Stimulated activated CD8-positive, alpha-beta memory T cell treated with anti-CD3 and anti-CD28 coated beads, Interleukin-12 subunit alpha, Interleukin-12 subunit beta, amount 100 ng/mL, for 4 hours (primary cell): ENCODE measurements at places on chromosomes 5 and 9.

- DNase-seq = no peak
These were observed 3.0 kb upstream of the TMEM210 start for GRCh38 chr9:137174722-137175293.

GRCh38 chr5:64939772-64940510 lies 171.2 kb downstream of the CWC27 start:
- no peak for DNase-seq

DNA sequence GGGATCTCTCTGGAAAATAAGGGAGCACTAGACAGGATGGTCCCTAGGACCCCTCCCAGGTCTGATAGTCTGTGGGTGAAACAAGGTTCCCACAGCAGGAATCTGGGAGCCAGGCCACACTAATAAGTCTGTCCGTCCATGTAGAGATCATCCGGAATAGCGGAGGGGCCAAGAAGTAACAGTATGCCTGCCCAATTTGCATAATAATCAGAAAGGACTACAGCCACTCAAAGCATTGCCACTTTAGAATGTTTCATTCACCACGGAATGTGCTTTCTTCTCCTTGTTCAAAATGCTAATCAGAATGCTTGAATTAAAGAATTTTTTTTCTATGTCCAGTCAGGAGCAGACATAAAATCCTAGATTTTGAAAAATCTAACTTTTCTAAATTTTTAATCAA lies 254.9 kb downstream of the ACTL7B start:
- DNase-seq = no peak

- no peak for DNase-seq
These were observed 92.3 kb upstream of the PTGER4 start for GRCh38 chr5:40587376-40587775.

DNA sequence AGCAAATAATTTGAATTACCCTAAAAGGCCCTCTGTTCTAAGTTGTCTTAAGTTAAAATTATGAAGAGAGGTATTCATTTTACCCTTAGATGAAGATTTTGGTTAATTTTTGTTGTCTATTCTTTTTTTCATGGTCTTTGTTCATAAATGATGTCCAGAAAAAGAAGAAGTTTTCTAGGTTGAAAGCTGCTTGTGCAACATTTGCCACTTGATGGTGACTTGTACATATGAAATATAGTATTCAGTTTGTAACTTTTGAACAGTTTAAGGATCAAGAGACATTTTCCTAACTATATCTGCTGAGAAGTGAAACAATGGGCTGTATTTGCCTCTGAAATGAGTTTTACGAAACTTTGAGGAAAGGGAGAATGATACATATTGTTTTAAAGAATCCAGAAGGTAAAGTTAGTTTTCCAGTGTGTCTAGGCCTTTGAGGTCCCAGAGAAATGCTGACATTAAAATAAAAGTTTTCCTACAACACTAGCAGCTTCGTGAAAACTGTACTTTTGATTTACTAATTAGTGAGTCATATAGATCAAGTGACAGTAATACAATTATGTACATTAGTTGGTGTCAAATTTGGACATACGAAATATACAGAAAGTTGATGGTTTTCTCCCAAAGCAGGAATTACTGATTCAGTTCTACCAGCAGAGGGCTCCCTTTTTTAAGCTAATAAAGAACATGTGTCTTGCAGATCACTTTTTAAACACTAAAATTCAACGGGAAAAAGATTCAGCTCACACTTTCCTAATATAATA lies 70.5 kb downstream of the PIK3R1 start:
- DNase-seq = no peak

DNA sequence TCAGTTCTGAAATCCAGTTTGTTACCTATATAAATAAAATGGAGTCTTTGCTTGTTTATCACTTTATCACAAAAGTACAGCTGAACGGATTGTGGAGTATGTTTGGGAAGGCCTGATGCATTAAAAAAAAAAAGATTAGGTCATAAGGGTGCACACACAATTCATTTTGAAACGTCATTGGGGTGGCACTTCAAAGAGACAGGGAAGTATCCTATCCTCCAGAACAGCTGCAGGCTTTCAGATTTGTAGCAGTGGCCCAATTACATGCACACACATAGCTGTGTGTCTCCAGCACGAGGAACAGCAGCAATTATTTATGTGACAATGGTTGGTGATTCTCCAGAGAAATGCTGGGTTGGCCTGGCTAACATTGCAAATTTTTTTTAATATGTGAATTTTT lies 46.8 kb upstream of the FER start:
- DNase-seq = no peak

GRCh38 chr5:158898185-158899177 lies 201.2 kb downstream of the EBF1 start:
- no peak for DNase-seq

DNA sequence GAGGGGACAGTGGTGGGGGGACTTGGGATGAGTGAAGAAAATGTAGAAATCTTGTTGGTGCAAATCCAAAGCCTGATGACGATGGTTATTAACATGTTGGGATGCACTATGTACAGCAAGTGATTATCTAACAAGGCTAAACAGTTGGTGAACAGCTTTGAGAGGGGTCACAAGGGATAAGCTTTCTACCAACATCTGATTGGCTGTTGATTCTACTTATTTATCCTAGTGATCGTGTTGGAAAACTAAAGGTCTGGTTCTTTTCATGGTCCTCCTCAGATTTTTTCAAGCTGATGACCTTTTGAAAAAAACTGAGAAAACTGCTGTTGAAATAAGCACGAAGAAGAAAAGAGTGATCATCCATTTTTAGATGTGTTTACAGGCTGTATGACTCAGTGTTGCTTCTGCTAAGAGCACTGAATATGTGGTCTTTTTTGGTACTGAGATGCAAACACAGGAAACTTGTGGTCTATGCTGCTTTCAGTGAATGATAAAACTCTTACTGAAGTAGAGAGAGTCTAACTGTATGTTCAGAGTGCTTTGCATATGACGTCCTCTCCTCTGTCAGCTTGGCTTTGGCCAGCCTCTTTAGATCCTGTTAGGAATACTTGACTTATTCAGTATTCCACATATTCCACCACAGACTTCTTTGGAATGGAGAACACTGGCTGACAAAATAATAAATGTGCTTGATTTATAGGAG lies 174.8 kb downstream of the SLF1 start:
- no peak for DNase-seq

- DNase-seq = no peak
These were observed 99.8 kb upstream of the DAP start for GRCh38 chr5:10860645-10861422.

DNA sequence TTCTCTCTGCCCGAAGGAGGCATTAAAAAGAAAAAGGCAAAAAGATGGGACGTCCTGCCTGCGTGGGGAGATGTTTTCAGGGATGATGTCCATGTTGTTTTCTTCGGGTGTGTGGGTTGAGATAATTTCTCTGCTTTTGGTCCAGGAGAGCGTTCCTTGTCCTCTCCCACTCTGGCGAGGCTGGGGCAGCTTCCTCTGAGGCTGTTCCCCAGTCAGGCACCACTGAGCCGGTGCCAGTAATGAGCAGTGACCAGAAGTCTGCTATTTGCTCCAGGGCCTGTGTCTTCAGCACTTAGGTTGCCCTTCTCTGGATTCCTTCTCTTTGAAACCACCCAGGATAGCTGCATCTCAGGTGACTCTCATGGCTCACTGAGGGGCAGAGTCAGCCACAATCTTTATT lies 71.5 kb downstream of the ACER2 start:
- no peak for DNase-seq

GRCh38 chr5:148937239-148937638 lies 110.8 kb downstream of the ADRB2 start:
- DNase-seq = no peak

GRCh38 chr9:114924327-114924726 lies 6.1 kb downstream of the TNFSF8 start:
- no peak for DNase-seq

DNA sequence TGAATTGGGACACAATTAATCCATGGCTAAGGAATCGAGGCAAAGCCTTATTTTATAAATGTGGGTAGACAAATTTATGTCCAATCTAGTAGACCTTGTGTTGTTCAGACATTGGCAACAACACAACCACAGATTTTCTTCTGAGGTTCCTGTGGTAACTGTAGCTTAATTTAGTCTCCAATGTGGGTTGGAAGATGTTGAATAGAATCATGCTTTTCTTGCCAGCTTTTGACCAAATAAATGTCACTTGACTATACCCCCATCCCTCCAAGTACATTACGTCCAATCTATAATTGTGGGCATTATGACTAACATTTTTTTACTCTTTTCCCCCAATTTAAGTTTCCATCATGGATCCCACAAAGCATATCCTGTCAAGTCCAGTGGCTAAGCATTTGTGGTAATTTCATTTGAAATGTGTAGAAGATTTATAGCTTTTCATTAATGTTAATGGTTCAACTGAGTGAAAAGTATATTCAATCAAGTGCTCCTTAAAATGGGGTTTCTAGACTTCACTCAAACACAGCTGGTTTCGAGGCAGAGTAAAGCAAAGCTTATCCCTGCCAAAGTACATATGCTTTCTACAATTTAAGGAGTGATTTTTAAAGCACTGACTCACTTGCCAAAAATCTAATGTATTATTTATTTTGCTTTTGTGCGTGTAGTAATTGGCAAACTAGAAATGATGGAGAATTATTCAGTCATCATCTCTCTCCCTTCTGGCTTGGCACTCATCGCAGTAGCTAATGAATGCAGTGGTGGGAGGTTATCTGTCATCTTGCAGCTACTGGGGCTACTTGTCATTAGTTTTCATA lies 141.8 kb downstream of the FAM174A start:
- DNase-seq = no peak

DNA sequence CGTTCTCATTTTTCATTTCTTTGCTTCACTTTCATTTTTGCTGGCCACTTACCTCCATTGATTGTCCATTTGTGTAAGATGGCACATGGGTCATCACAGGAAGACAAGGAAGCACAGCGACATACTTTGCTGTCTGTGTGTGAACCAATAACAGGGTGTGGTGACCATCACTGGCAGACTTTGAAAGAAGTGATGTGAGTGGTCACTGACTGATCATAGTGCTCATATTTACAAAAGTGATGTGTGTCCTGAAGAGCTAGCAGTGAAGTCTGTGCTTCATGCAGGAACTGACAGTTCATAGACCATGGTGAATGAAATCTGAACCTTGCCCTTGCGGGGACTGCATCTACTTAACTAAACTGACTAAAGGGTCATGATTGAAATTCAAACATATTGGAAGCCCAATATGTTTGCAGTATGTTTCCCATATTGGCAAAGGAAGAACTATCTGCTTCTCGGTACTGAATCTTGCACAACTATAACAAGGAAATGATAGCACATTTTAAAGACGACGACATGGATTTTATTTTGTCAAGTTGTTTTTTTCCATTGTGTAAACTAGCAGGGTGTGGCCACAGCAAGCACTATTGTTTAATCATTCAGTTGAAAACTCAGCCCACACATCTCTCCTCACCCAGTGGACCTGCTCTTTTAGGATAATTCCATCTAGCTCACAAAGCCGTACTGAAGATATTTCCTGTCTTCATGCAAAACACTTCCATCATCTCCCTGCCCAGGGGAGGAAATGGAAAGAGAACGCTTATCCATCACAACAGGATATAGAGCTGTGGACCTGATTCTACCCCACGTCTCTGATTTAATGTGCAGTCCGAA lies 232.0 kb upstream of the ANKRD55 start:
- no peak for DNase-seq

- no peak for DNase-seq
These were observed 46.5 kb upstream of the IRX2 start for GRCh38 chr5:2797981-2798380.

GRCh38 chr5:133607451-133607850 lies 4.9 kb downstream of the FSTL4 start:
- no peak for DNase-seq

DNA sequence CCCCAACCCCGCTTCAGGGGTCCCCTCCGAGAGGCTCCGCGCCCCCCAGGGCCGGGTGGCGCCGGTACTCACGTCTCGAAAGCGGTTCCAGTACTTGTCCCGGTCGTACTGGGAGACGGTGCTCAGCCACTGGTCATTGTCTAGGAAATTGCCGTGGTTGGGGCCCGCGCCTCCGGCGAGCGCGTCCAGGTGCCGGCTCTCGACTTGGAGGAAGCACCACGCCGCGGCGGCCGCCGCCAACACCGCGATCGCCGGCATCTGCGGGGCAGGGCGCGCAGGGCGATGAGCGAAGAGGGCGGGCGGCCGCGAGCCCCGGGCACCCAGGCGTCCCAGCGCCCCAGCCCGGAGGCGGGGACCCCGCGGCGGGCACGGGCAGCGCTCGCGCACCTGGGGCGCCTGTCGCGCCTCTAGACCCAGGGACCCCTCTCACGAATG lies 808 bp downstream of the SPOCK1 start:
- DNase-seq = no peak

GRCh38 chr5:34490506-34491250 lies 165.4 kb upstream of the RAI14 start:
- no peak for DNase-seq

DNA sequence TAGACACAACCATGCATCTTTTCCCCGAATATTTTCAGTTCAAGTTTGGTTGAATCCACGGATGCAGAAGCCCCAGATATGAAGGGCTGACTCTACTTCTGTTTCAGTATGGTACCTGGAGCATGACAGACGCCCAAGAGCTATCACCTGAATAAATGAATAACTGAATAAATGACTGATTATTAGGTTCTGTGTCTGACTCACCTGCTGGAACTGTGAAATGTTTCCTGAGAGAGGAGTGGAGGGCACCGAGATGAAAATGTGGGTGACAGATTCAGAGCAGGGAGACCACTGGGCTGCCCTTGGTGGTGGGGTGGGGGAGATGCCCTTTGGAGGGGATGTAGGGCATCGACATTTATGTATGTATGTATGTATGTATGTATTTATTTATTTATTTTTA lies 13.2 kb downstream of the FRMPD1 start:
- no peak for DNase-seq

GRCh38 chr9:128554155-128554862 lies 1.9 kb downstream of the SPTAN1 start:
- DNase-seq = no peak

- no peak for DNase-seq
These were observed 69.1 kb downstream of the PPARGC1B start for GRCh38 chr5:149799119-149799623.

- no peak for DNase-seq
These were observed 10.8 kb downstream of the DMRTA1 start for GRCh38 chr9:22457448-22457847.

GRCh38 chr5:139340051-139340450 lies 1.6 kb upstream of the PAIP2 start:
- no peak for DNase-seq
